ENCODE measurements at places on chromosomes 11 and 22.

DNA sequence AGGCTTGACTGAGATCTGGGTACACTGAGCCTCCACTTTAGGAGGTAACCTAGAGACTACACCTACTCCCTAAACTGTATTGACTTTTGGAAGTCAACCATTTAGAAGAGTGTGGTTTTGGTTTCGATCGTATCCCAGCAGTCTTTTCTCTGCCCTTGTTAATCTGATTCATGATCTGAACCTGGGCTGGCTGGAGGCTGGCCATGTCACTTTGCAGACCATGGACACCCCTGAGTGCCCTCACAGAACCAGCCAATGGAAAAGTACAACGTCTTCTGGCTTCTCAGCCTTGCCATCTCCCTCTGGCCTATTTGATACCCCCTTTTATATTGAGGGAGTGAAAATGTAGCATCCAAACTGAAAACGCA, 10.8 kb downstream of the EHF start:
- no peak for DNase-seq

- no peak for DNase-seq
These were observed 82.6 kb downstream of the MN1 start for GRCh38 chr22:27719036-27719347.

- DNase-seq, result no peak
These were observed 870.2 kb downstream of the BRD1 start for GRCh38 chr22:48957311-48957986.

DNA sequence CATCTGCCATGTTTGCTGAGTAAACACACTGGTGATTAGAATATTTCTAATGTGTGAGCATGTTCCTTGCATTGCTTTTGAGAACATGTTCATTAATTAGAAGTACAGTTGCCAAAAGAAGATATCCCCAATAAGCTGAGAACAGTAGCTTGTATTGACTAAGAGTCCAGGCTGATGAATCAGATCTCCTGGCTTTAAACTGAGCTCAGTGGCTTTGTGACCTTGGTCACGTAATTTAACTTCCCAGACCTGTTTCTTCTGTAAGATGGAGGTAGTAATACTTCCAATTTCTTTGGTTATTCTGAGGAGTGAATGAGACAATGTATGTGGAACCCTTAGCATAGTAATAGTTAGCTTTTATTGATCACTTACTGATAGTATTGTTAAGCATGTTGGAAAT, 61.9 kb downstream of the CYB5R2 start:
- no peak for DNase-seq

DNA sequence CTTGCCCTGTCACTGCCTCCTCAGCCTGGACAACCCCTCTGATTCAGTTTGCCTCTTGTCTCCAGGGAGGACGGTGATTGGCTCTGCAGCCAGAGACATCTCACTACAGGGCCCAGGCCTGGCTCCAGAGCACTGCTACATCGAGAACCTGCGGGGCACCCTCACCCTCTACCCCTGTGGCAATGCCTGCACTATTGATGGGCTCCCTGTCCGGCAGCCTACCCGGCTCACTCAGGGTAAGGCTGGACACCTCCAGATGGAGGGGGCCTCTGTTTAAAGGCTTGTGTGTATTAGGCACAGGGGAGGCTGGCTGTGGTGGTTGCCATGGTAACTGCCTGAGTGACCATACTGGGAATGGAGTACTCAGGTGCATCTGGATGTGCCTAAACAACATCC, 8.6 kb downstream of the PHLDB1 start:
- no peak for DNase-seq

DNA sequence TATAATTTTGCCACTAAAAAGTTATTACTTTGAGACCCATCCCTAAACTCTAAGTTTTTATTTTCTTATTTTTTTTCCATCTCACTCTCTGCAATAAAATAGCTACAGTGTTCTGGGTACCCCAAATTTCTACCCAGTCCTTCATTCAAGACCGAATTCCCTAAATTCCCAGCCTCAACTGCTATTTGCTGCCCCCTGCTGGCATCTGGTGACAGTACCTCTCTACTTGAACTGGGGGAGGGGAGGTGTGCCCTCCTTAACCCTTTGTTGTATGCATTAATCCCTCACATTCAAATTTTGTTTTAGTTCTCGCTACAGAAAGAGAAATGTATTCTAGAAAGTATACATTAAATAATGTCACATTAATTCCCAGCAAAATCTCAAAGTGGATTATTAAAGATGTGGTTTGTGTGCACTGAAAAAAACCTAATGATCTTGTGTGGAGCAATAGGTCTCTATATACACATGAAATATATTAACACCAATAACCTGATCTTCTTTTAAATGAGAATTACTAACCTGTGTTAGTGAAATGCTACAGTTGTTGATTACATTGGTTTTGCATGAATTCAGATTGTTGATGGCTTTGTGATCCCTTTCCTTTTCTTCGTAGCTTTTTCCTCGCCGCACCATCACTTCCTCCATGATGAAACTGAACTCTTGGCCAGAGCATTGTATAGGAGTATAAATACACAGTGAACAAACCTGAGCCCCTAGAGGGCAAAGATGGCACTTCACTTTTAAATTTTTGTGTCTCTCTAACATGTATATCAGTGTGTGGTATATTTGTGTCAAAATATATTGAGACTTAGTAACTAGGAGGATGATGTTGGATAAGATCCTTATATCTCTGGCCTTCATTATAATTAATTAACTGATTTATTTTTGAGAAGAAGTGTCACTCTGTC, 590.0 kb downstream of the METTL15 start:
- no peak for DNase-seq

GRCh38 chr11:110335358-110335757, 38.9 kb upstream of the RDX start:
- DNase-seq, result no peak

- DNase-seq, result no peak
These were observed 24.3 kb downstream of the RPL27A start for GRCh38 chr11:8706673-8707432.

DNA sequence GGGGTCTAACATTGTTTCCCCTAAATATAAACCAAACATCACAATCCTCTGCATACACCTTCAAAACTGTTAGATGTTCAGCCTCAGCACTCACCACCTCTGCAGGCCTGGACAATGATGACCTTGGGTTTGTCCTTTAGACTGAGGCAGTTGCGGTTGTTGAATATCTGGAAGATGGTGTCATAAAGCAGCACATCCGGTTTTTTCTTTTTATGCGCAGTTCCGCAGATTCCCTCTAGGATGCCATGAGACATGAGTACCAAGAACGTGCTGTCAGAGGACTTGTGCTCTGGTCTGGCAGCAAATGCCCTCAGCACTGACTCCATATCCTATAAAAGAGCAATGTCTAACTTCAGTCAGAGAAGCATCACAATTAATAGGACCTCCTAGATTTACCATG, 22.8 kb downstream of the CASP5 start:
- DNase-seq, result no peak

GRCh38 chr11:95734009-95734572, 55.5 kb downstream of the FAM76B start:
- DNase-seq, result no peak

DNA sequence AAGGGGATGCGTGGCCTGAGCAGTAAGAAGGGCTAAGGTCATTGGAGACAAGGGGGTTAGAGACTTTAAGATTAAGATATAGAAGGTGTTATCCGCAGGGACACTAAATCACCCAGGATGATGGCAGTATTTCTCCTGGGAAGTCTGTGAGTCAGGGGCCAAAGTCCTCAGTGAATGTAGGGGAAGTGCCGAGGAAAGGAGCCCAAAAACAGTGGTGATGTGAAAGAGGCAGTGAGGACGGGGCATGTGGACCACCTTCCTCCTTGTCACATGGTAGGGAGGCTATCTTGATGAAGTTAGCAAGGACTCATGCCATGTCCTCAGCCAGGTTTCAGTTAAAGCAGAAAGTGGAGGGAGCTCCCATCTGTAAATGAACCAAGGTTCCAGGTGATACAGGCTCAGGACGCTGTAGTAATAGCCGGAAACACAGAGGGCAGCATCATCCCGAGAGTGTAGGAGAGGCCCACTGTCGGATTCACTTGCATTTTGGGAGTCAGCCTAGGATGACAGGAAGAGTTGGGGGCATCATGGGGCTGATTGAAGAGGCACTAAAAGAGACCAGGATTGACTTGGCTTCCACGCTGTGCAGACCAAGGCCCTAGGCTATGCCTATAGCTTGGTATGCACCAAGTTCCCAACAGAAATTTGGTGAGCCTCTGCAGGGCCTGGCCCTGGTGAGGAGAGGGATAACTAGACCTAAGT, 33.5 kb downstream of the WEE1 start:
- DNase-seq, result no peak

- no peak for DNase-seq
These were observed 81.0 kb upstream of the SLC6A5 start for GRCh38 chr11:20518323-20518834.

DNA sequence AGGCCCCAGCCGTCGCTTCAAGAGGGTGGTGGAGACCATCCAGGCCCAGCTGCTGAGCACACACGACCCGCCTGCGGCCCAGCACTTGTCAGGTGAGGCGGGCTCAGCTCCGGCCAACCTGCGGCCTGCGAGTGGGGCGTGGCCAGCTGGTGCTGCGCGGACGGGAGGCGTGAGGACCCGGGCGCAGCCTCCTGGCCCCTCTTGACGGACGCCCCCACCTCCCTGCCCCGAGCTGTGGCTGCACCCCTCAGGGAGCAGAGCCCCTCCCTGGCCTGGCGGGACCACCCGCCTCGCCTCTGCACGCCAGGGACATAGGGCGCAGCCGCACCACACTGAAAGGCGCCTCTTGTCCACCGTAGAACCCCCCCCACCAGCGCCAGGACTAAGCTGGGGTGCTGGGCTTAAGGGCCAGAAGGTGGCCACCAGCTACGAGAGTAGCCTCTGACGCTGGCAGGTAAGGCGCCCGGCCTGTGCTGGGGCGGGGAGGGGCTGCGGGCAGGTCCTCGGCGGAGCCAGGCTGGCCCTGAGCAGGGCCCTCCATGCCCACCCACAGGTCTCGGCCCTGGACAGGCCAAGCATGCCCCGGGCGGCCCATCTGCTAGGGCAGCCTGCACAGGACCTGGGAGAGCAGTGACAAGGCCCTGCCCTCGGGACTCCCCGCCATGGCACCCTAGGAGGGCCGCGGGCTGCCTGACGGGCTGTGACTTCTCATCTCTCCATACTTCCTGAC, 29.8 kb downstream of the MOB2 start:
- DNase-seq, result no peak

DNA sequence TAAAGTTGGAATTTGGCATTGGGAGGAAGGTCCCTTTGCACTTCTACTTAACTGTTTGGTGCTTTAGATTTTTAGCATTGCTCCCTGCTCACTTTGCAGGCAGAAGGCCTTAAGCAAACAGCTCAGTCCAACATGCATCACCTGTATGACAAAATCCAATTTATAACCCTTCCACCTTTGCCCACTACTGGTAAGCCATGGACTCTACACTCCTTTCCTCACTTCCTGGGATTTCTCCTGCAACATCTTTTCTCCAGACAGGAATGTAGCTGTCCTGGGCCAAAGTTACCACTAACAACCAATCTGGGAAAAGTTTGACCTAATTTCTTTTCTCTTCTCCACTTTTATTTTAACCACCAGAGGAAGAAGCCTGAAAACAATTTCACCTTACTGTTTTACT, 1.8 kb upstream of the OR2D2 start:
- DNase-seq, result no peak

- no peak for DNase-seq
These were observed 11.5 kb downstream of the SERPIND1 start for GRCh38 chr22:20785415-20785814.

GRCh38 chr22:40479126-40479800, 108.9 kb downstream of the SGSM3 start:
- DNase-seq, result no peak

DNA sequence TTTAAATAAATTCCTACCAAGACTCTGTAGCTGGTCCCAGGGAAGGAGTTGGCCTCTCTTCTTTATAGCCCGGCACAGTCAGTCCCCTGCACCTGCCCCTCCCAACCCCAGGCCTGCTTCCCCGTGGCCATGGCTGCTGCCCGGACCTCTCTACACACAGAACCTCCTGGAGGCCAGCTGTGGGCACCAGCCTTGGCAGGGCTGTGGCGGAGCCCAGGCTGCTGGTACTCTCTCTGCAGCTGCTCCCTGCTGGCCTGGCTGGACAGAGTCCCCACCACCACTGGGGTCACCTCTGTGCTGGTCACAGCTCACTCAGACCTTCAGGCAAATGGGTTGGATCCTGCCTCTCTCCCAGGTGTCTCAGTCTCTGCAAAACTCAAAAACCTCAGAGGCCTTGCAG, 69.3 kb downstream of the LRP5 start:
- DNase-seq, result no peak

GRCh38 chr22:37403267-37403960, 23.9 kb downstream of the ELFN2 start:
- DNase-seq, result no peak

- no peak for DNase-seq
These were observed 16.0 kb downstream of the CDON start for GRCh38 chr11:126046570-126047195.

DNA sequence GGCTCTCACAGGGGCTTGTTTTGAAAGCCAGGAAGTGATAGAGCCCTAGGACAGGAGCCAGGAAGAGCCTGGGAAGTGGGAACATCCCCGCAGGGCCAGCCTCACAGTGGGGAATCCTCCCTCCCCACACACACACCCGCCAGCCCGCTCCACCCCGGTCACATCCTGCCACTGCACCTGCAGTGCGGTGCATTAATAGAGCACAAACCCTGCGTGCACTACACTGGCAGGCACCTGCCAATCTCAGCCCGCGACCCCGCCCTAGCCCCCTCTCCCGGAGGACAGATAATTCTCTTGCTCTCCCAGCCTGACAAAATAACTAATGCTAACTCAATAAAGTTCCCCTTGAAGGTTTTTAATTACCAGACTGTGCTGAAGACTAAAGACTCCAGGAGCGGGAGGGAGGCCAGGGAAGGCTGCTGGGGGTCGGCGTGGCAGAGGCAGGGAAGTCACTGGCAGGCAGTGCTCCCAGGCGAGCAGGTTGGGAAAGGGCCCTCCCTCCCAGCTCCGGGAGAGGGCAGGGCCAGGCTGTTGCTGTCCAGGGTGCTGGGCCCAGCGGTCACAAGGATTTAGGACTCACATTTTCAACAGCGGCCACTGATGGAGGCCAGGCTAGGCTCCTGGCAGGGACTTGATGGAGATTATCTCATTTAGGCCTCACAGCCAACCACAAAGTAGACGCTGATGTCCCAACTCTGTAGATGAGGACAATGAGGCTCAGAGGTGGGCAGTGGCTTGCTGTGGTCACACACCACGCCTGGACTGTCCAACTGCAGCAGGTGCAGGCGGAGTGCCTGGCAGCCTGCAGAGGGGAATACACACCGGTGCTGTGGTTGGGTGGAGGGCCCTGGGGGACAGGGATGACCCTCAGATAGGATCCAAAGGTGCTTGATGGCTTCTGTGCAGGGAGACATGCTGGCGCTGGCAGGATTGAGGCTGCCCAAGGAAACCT, 23.9 kb upstream of the TCF20 start:
- no peak for DNase-seq

GRCh38 chr11:44621140-44621681, 55.7 kb downstream of the CD82 start:
- DNase-seq, result peak; percentile 41

All from stimulated activated CD4-positive, alpha-beta T cell treated with anti-CD3 and anti-CD28 coated beads, Interleukin-15, amount 100 ng/mL, for 48 hours (primary cell).